H9 (cell line): ENCODE measurements at places on chromosomes 6 and 20.

DNA sequence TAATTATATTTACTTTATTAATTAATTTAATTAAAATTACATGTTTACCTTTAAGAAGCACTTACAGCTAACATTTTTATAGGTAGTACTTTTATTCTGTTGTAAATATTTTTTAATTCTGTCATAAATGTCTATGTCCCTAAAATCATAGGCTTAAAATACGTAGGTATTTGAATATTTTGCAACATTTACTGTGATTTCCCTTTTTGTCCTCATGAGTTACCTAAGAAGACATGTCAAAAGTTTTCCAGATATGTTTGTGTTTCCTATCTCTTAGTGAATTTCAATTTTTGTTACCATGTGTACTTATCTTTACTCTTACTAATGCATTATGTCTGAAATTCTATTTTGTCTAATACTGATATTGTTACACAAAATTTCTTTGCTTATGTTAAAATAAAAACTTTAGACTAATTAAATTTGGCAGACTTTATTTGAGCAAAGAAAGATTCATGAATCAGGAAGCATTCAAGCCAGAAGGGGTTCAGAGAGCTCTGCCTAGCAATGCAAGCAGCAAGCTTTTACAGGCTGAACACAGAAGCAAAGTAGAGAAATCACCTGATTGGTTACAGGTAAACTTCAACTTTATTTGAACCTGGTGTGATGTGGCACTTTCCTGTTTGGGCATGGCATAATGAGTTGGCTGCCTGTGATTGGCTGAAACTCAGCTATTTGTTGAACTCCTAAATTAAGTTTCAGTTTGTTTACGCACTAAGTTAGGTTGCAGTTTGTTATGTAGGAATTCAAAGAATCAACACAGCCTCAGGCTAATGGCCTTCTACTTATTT lies 123.2 kb upstream of the TMEM170B start:
- peak; percentile 43 for DNase-seq

DNA sequence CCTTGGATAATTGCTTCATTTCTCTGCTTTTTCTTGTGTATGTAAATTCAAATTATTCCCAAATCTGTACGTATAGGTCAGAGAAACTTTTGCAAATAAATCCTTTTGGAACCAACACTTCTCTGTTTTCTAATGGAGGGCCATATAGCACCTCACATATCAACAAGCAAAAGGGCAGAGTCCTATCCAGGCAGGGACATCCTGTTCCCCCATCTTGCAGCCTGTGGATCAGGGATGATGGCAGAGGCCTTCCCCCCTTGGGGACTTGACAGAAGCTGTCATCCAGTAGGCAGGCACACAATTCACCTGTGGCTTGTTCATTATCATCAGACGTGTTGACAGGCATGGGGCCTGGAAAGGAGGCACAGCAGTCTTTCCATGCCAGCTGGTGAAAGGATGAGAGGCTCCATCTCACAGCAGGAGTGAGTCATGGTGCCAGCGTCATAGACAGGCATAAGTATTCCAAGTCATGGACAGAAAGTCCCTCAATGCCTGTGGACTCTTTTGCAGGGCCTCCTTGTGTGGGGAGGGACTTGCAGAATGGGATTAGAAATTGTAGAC lies 31.8 kb upstream of the PLEKHG1 start:
- DNase-seq: no peak

DNA sequence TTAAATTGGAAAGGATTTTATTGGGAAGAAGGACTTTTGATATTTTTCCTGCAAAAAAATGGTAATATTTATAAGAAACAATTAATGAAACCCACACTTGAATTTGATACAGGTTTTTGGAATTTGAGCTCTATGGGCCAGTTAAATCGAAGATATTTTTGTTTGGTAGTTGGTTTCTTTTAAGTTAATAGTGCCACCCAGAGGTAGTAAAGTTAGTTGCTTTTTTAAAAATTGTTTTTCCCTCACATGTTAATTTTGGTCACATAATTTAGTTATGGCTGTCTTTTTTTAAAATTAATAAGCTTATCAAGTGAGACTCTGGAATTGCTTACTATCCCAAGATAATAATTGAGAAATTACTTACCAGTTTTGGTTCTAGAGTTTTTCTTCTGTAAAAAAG lies 7.1 kb downstream of the PRIM2 start:
- no peak for DNase-seq

DNA sequence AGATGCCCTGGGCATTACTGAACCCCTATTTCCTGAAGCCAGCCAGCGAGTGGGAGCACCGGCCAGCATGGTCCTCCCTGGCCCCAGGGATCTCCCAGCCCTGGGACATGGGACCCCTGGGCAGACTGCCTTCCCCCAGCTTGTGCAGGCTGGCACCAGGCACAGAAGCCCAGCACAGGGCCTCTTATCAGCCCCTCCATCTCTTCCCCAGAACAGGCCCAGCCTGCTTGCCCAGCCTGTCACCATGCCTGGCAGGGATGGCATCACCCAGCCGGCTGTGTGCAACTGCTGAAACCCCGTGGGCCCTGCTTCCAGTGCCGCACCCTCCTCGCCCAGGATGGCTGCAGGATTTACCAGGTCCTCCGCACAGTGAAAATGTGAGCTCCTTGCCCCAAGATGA lies 6.1 kb upstream of the OSBPL2 start:
- no peak for DNase-seq

GRCh38 chr6:122622479-122622878 lies 12.3 kb downstream of the PKIB start:
- DNase-seq: no peak

- DNase-seq: no peak
These were observed 183.1 kb downstream of the ADGB start for GRCh38 chr6:146781836-146782235.

GRCh38 chr6:7189101-7189758 lies 81.5 kb downstream of the RREB1 start:
- no peak for DNase-seq

DNA sequence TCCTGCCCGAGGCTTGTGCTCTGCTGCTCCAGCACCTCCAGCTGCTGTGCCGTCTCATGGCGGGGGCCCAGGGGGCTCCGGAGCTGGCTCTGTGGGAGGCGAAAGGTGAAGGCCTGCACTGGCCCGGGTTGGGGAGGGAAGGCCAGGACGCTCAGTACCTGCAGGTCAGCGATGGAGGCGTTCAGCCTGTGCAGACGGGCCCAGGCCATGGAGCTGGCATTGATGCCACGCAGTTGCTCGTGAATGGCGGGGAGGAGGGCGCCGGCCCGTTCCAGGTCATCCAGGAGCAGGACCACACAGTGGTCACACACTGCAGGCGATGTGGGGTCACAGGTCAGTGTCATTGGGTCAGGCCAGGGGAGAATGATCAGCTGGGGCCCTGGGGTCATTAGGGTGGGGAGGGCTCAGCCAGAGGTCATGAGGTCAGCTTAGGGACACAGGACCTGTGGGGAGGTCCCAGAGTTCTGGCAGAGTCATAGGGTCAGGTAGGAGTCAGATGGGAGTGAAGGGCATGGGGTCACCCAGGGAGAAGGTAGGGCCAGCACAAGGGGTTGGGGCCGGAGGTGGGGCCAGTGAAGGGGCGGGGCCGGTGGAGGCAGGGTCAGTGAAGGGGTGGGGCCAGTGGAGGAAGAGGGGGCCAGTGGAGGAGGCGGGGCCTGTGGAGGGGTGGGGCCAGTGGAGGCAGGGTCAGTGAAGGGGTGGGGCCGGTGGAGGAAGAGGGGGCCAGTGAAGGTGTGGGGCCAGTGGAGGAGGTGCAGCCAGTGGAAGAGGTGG lies 18.0 kb downstream of the ADRM1 start:
- peak; percentile 72 for DNase-seq

- no peak for DNase-seq
These were observed 21.6 kb upstream of the GFOD1 start for GRCh38 chr6:13508711-13509705.
